NAMALWA (cell line): ENCODE measurements at places on chromosomes 1 and 21.
A peak's percentile ranks its signal among the peaks of the same experiment; 100 is the strongest.

GRCh38 chr1:162878000-162878596 is 17.1 kb upstream of the CCDC190 start:
- peak; percentile 80 for DNase-seq

- DNase-seq: no peak
These were observed 14.0 kb downstream of the IFI16 start for GRCh38 chr1:159023723-159024122.

- DNase-seq: no peak
These were observed 26.3 kb downstream of the PRDX6 start for GRCh38 chr1:173503391-173503790.

- no peak for DNase-seq
These were observed 122.8 kb upstream of the C8B start for GRCh38 chr1:57088653-57089052.

GRCh38 chr1:14881775-14882672 is 271.5 kb upstream of the TMEM51 start:
- DNase-seq: peak; percentile 81

DNA sequence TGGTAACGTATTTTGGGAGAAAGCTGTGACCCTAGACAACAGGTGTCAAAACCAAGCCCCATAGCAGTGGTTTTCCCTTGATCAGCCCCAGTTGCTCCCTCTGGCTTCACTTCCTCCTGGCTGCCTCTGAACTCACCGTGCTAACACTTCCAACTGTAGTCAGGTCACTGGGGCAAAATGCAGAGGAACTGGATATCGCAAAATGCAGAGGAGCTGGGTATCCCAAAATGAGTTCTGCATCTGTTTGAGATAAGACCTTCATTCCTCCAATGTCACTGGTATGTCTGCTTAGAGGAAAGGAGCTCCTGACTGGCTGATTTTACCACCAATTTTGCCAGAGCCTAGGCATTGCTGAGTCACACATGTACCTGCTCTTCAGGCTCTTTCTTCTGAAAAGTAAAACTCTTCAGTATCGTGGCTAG is 19.6 kb upstream of the TACSTD2 start:
- DNase-seq: no peak
